Amygdala (tissue), 56 donors: ENCODE measurements at places on chromosomes 13 and 19.

- peak; percentile 42 for DNase-seq
Measured at GRCh38 chr19:11142528-11143171, 12.9 kb downstream of the SPC24 start.

GRCh38 chr19:13005861-13006370, 10.6 kb downstream of the NFIX start:
- no peak for DNase-seq

DNA sequence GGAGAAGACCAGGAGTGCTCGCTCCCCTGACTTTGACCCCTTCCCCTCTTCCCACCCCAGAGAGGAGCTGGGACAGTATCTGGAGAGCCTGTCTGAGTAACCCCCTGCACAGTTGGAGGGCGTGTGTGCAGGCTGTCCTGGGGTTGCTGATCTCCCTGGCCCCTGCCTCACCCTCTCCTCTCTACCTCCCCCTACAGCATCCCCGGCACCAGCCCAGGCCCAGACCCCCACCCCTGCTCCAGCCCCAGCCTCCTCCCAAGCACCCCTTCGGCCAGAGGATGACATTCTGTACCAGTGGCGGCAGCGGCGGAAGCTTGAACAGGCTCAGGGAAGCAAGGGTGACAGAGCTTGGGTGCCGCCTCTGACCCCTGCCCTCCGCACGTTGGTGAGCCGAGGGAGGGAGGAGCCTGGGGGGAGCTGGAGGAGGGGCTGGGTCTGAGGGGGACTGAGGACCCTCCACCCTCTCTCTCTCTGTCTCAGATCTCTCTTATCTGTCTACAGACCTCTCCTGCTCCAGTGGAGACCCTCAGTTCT, 8.7 kb downstream of the PROSER3 start:
- DNase-seq = no peak

- DNase-seq = no peak
Measured at GRCh38 chr13:112727581-112727980, 37.7 kb downstream of the ATP11A start.

- no peak for DNase-seq
Measured at GRCh38 chr13:20778311-20778710, 4.5 kb upstream of the EEF1AKMT1 start.

DNA sequence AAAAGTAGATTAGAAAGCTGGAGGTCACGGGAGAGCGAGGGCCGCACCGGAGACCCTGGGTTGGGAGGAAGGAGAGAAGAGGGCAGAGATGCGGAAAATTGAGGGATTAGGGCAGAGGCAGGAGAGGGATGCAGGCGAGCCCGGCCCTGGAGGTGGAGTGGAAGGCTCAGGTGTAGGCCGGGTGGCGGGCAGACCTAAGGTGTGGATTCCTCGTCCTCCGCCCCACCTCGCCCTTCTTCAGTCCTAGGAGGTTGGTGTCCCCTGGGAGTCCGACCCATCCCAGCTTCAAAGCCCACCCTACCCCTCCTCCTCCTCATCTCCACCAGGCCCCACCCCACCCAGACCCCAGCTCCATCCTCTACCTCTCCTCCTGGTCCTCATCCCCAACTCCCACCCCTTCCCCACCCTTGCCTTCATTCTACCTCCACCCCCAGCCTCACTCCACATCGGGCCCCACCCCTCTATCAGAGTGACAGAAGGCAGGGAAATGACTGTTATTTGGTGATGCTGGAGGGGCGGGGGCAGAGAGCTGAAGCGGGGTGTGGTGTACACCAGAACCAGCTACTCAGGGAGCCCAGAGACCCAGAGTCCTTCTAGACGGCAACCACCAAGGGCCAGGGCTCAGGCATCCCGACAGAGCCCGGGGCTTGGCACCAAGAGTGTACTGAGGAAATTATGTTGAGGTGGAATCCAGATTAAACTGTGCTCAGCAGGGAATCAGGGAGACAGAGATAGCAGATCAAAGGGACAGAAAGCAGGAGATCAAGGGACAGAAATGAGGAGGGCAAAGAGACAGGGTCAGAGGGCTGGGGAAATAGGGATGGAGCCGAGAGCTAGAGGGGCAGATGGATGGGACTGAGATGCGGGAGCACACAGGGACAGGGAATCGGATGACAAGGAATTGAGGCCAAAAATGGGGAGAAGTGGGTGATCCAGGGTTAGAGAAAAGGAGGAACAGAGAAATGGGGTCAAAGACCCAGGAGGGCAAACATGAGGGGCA, 6.4 kb downstream of the ERFL start:
- no peak for DNase-seq

GRCh38 chr13:110106726-110107125, 200.2 kb downstream of the COL4A1 start:
- DNase-seq = no peak

GRCh38 chr13:60690604-60691003, 293.6 kb downstream of the TDRD3 start:
- no peak for DNase-seq

GRCh38 chr19:35134601-35135242, at the start of gene LGI4:
LGI4 (minus strand) TSS chr19:35135059; CDS start chr19:35134680, 379 bp downstream.
- no peak for DNase-seq

- DNase-seq = no peak
Measured at GRCh38 chr13:94550062-94550738, 45.8 kb downstream of the TGDS start.

GRCh38 chr13:95160112-95160906, 140.9 kb downstream of the ABCC4 start:
- DNase-seq = no peak

GRCh38 chr19:47145639-47146486, 15.2 kb downstream of the SAE1 start:
- DNase-seq = no peak

GRCh38 chr13:50156140-50156539, 140.9 kb downstream of the KCNRG start:
- no peak for DNase-seq

DNA sequence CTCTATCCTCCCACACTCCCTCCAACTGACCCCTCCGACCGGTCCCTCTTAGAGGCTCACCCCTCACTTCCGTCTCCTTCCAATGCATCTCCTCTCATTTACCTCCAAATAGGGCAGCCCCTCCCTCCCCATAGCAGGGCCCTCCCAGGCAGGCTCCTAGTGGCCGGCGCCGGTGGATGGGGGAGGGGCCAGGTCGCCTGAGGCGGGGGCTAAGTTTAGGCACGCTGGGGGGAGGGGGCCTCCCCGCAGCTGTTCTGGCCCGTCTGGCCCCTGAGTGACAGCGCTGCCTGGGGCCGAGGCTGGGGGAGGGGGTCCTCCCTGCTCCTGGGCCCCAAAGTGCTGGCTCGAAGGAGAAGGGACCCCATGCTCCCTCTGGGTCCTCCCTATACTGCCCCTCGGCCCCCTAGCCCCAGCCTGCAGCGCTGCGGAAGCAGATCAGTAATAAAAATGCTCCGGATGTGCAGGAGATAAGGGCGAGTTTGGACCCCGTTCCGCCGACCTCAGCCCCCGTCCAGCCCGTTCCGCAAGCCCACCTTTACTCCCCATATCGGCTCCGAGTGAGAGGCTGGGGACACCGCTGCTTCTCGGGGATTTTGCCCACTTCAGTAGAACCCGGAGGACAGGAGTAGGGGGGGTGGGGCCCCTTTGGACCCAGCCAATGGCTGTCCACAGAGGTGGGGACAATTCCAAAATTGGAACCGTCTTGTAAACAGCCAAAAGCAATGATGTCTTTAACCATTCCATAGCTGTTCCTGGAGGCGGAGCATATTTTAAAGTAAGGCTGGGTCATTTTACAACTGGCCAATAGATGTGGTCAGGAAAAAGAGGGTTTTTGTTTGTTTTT, 4.0 kb downstream of the RTN2 start:
- no peak for DNase-seq

- DNase-seq = no peak
Measured at GRCh38 chr13:30744056-30744680, 8.8 kb downstream of the ALOX5AP start.

DNA sequence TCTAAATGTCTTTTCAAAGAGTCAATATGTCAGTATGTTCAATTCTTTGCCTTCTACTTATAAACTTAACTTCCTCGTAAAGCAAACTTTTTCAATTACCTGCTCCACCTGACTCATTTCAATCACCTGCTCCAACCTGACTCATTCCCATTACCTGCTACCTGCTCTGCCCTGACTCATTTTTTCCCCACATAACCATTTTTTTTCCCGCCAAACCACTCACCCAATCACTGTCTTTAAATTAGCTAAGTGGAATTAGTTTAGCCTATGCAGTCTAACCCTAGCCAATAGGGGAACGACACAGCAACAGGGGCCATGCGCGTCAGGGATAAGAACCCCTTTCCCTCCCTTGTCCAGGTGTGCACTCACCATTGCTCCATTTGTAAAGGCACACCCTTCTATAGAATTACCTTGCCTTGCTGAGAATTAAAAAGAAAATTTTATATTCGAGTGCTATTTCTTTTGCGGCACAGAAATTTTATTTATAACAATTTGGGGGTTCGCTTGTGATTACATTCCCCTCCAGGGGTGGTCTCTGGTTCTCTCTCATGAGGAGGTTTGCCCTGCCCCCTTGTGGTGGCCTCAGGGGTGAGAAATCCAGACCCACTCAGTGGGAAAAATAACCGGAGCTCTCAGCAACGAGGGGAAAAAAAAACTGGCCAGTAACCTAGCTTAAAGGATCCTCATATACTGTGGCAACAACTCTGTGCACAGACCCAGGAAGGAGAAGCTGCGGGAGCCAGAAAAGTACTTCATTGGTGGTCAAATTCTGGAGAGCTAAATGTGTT, 193.1 kb downstream of the ZNF486 start:
- DNase-seq = no peak

GRCh38 chr19:49844138-49845095, 6.5 kb upstream of the PTOV1 start:
- no peak for DNase-seq

DNA sequence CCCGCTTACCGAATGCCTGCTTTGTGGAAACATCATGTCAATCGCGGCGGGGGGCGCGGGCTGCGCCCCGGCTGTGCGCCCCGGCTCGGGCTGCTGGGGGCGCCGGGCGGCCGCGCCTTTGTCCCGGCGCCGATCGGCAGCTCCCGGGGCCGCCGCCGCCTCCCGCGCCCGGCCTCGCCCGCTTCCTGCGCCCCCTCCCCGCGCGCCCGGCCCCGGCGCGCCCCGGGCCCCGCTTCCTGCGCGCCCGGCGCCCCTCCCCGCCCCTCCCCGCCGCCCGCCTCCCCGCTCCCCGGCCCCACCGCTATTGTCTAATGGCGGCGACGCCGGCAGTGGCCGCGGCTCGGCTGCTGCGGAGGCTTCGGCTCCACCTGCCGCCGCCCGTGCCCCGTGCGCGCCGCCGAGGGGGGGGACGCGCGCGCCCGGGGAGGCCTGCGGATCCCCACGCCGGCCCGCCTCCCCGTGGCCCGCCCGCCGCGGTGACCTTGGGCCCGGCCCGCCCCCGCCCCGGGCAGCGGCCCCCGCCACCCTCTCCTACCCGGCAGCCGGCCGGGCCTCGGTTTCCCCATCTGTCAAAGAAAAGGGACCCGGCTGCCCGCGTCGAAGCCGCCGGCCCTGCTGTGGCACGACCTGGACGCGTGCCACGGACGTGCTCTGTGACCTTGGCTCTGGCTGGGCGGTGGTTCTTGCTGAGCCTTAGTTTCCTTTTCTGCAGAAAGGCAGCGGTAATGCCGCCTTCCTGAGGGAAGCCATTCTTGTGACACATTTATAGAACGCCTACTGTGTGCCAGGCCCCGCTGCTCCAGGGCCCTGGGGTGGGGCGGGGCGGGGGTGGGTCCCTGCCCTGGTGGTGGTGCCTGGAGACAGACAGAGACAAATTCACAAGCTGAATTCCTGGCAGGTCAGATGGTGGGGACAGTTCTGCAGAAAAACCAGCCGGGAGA, at the start of gene TLE5:
TLE5 (minus strand) TSS at position 331 of the 941 bp plus-strand sequence; CDS start at position 36, 295 bp downstream.
- no peak for DNase-seq

DNA sequence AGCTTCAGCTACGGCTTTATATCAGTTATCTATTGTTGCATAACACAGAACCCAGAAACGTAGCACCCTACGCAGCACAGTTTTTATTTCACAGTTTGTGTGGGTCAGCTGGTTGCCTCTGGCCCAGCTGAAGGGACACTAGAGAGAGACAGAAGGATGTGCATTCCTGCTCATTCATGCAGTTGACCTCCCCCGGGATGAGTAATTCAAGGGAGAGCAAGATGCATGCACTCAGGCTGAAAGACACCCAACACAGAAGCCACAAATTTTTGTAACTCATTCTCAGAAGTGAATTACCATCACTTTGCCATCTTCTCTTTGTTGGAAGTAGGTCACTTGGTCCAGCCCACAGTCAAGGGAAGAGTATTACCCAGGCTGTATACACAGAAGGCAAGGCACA, 89.5 kb downstream of the EFNB2 start:
- no peak for DNase-seq

DNA sequence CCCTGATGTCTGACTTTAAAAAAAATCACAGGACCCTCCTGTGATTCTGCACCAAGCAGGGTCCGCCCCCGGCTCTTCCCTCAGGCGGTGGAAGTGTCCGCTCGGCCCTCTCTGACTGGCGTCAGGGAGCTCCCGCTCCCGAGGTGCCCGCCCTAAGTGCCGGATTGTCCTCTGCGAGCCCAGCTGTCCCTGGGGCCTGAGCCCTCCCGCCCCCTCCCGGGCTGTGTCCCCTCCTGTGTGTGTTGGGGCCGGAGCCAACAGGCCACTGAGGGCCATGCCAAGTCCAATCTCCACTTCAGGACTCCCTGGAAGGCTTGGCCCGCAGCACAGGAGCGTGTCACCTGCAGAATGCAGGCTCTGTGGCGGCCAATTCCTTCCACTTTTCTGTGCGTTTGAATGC, 25.4 kb downstream of the MAP2K2 start:
- DNase-seq = peak; percentile 66

DNA sequence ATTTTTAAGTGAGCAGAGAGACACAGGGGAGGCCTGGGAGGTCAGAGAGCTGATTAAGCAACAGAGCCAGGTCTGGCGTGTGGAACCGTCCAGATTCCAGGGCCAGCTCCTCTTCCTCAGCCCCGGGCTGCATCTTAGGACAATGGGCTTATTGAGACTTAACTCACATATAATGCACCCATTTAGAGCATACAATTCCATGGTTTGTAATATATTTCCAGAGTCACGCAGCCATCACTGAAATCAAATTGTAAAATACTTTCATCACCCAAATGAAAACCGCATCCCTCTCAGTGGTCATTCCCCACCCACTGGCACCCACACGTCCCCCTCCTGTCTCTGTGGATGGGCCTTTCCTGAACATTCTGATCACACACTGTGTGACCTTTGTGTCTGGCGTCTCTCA, 2.1 kb upstream of the HMG20B start:
- no peak for DNase-seq

- no peak for DNase-seq
Measured at GRCh38 chr13:106918557-106918860, 350.6 kb upstream of the ARGLU1 start.
